Ovary (tissue), 10 donors: ENCODE measurements at places on chromosomes 7 and 10.
A peak's percentile ranks its signal among the peaks of the same experiment; 100 is the strongest.

DNA sequence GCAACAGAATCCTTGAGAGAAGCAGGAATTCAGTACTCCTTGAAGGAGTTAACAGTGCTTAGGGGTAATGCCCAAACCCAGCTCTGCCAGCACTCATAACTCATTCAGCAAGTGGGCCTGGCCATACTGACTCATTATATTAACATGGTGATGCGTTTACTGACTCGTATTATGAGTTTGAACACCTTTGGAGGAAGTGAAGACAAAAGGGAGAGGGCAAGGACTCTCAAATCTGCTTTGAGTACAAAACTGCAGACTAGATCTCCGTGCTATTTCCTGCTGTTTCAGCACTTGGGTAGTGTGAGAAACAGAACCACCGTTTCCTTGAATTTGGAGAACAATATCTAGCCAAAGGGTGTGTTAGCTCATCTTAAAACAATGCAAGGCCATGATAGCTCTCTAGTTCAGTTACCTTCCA, 30.8 kb downstream of the SLC16A9 start:
- no peak for DNase-seq

DNA sequence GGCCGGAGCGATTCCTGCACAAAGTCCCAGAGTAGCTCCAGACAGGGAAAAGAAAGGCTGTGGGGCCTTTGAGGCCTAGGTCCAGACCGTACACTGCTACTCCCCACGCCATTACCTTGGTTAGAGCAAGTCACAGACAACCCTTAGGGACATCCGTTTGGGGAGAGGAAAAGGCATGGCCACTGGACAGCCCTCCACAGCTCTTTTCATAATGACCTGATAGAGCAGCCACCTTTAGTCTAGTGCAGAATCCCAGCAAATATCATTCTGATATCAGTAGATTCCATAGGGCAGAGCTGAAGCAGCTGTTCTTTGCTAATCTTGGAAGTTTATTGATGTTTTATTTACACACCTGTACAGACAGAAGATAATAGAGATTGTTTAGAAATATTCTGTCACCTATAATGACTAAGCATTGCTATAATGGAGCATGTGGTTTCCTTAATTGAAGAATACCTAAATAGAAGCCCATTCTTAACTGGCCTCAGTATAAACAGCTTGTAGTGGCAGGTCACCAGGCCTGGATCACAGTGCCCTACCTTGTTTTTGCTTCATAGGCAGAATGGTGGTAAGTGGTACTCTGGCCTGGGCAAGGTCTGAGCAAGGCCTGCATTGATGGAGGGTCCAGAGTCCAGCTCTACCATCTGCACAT, 27.9 kb downstream of the OGDH start:
- DNase-seq: no peak

DNA sequence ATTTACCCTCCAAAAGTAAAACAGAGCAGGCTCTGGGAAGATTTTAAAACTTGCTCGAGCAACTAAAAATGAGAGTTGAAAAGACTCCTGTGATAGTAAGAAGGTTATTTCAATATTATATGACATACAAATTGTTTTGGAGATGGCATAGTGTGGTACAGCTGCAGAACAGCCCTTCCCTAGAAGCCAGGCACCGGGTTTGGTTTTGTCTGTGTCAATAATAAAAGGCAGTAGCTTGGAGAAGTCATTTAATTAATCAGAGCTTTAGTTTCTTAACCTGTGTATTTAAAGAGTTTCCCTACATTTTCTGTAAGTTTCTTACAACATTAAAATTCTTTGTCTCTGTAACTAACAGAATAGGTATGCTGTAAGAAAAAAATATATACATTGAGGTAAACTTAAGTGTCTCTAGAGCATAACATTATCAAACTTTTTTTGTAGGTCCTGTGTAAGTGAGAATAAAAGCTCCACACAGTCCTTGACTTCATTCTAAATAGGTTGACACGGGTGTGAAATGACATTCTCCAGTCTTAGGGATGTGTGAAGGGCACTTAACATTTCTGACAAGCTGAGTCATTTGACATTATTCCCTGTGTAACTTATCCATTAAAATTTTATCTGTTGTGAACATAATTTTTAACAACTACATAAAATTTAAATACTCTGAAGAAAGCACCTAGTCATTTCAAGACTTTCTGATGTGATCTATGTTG, 425.0 kb upstream of the ETV1 start:
- DNase-seq: no peak

- DNase-seq: no peak
Measured at GRCh38 chr10:97738616-97739015, 1.7 kb downstream of the ZFYVE27 start.

GRCh38 chr7:92293896-92294590, 48.3 kb downstream of the ANKIB1 start:
- no peak for DNase-seq

GRCh38 chr10:132607491-132607890, 69.9 kb downstream of the INPP5A start:
- DNase-seq: no peak

GRCh38 chr7:149284343-149284742, 22.3 kb downstream of the ZNF783 start:
- no peak for DNase-seq

GRCh38 chr7:142263598-142264380, 5.9 kb upstream of the PRSS58 start:
- no peak for DNase-seq

- DNase-seq: no peak
Measured at GRCh38 chr7:120070201-120070600, 202.8 kb upstream of the KCND2 start.

DNA sequence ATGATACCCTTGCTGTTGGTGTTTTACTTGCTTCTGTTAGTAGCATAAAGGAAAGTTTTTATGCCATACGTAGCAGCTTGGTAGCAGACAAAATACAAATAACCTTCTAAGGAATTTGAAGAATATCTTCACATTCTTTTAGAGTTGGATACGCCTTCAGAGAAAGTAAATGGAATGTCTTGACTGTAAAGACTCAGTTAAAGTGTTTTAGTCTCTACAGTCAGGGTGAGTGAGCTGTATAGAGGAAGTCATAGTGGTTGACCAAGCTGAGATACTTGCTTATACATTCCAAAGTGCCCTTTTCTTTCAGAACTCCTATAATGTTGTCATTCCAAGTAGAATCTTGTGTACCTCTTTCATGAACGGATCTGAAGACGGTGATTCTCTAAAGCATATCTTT, 37.7 kb downstream of the RABGEF1 start:
- no peak for DNase-seq

- DNase-seq: no peak
Measured at GRCh38 chr10:7788639-7789286, 786 bp downstream of the ATP5F1C start.

DNA sequence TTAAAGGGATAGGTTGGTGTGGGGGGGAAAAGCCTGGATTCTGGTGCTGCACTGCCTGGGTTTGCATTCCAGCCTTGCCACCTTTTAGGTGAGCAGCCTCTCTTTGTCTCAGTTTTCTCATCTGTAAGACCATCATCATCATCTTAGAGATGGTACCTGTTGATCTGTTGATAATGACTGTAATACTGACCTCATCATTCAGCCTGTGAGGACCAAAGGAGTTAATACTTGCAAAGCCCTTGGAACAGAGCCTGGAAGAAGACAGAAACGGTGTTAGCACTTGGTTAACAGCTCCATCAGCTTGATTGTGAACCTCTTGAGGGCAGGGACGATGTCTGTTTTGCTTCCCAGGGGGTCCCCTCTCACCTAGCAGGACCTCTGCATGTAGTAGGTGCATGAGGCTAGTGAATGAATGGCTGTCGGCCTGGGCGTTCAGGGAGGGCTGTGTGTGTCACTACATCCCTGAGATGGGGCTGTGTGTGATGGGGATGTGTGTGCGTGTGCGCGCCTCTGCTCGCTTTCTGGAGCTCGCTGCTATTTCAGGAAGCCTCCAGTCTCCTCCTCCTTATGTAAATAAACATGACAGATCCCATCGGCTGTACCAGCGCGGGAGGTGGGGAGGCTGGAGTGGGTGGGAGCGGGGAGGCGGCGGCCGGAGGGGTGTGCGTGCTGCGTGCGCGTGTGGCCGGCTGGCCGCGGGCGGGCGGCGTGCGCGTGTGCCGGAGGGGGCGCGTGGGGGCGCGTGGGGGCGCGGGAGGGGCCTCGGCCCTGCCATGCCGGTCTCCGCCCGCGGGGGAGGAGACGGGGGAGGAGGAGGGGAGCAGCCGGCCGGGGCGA, 61.2 kb downstream of the NEURL1 start:
- DNase-seq: peak; percentile 73

DNA sequence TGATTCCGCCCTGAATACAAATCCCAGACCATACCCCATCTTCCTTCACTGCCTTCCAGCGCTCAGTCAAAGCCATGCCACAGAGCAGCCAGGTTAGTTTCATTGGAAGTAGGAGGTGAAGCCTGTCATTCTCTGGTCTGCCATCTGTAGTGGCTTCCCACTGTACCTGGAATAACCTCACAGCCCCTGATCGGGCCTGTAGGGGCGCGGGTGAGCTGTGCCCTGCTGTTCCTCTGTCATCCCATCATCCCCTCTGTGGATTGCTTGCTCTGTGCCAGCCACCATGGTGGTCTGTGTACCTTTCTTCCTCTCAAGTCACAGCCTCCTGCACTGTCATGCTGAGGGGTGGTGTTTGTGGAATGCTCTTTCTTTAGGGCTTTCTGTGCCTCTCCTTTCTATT, 155.1 kb downstream of the ZNF22 start:
- no peak for DNase-seq

GRCh38 chr7:16609842-16610450, 35.6 kb downstream of the ANKMY2 start:
- DNase-seq: no peak

GRCh38 chr7:47611045-47611511, 29.2 kb upstream of the TNS3 start:
- no peak for DNase-seq

- no peak for DNase-seq
Measured at GRCh38 chr7:117590191-117590590, 110.4 kb downstream of the CFTR start.

- no peak for DNase-seq
Measured at GRCh38 chr10:6669269-6669859, 89.3 kb upstream of the PRKCQ start.

DNA sequence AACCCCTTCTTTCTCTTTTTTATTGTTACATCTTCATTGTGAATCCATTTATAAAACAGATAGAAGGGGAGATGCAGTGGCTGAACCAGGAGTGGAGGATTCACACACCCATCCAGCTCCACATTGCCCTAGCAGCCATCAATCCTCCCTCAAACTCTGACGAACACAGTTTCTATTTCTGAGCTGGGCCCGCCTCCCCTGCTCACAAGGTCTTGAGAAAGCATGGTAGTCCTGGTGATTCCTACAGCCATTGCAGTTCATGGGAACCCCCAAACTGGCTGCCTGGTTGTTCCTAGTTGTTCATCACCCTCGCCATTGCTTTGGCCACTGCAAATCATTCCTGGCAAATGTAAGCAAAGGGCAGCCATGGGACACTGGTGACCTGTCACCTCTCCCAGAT, 258.5 kb upstream of the AOAH start:
- DNase-seq: no peak

GRCh38 chr7:50409856-50410745, 40.0 kb downstream of the FIGNL1 start:
- DNase-seq: no peak

DNA sequence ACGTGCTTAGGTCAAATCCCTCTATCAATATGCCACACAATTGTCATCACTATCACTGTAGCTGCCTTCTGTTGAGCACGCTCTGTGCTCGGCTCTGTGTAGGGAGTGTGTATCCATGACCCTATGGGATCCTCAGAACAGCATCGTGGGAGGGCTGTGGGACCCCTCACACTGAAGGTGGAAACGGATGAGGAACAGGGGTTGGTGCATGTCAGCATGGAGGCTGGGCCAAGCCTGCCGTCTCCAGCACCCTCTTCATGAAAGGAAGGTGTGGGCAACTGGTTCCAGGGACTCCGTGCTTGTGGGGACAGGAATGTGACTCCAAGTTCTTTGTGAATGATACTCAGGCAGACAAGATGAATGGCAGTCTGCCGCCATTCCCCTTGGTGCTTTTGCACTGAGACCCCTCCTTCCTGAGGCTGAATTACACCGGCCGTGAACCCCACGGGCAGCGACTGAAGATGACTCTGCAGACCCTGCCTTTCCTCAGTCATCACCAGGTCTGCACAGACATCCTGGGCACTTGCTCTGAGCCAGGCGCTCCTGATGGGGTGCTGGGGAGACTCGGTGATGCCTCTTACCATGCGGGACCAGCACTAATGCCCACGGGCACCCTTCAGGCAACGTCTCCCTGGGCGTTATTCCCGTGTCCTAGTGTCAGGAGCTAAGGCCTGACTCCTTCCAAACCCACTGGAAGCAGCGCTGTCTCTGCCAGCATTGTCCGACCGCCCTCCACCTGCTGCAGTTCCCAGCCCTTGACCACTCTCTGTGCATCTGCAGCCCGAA, 495.2 kb downstream of the TCERG1L start:
- no peak for DNase-seq

- peak; percentile 64 for DNase-seq
Measured at GRCh38 chr10:29714096-29714874, 79.5 kb upstream of the SVIL start.

- DNase-seq: no peak
Measured at GRCh38 chr10:78458983-78459638, 425.4 kb downstream of the RPS24 start.

GRCh38 chr7:1703441-1703840, 33.4 kb downstream of the ELFN1 start:
- DNase-seq: no peak

GRCh38 chr7:81525841-81526240, 244.0 kb downstream of the HGF start:
- DNase-seq: no peak

GRCh38 chr10:118680197-118680596, 74.6 kb downstream of the CACUL1 start:
- no peak for DNase-seq

- DNase-seq: no peak
Measured at GRCh38 chr7:155795401-155795800, 16.9 kb downstream of the SHH start.

GRCh38 chr7:157689269-157690057, 352.7 kb downstream of the DNAJB6 start:
- DNase-seq: no peak

GRCh38 chr7:90595801-90596670, at the start of gene CDK14:
CDK14 (plus strand) TSS chr7:90596321; CDS start chr7:90596628, 307 bp downstream.
- DNase-seq: peak; percentile 87

DNA sequence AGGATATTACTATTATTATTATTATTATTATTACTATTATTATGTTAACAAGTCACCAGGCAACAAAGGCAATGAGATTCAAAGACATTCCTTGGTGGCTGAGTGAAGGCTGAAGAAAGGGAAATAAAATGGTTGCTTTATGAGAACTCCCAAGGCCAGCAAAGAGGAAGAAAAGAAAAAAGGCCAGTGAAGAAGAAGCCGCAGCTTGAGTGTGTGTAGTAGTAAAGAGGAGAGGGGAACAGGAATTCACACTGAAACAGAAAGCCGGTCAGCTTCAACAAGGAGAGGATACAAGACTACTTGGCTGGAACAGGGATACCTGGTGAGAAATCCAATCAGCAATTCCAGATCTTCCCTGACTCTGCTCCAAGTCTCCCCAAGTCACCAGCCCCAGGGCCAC, 42.4 kb downstream of the PLXNA4 start:
- DNase-seq: no peak
